Upper lobe of right lung (tissue), 1 donor: ENCODE measurements at places on chromosomes 6 and 20. TPM values are rescaled to one million over a fixed set of nuclear protein-coding genes. Genes with fewer than 3 reads are reported as not detected.
A peak's percentile ranks its signal among the peaks of the same experiment; 100 is the strongest.

DNA sequence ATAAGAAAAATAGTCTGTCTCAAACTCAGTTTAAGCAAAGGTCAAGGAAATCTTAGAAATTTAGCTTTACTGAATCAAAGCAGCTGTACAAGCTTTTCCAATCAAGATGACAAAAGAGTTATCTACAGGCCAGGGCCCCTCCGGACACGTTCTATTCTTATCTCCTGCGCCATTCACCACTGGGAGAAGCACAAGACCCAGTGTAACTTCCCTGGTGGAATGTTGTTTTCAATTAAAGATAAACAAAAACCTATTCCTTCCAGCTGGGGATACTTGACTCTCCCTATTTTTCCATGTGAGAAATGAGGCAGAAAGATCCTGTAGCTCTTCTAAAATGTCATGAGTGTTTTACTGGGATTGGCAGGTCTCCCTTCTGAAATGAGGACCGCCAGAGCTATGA is 123.3 kb downstream of the TBX18 start:
- no peaks in the 10 kb centered on the region for H3K27me3 ChIP-seq
- H3K27ac ChIP-seq, result no peak overlapping the region
- no peaks in the 10 kb centered on the region for H3K4me1 ChIP-seq
- no peaks in the 10 kb centered on the region for H3K36me3 ChIP-seq
- DNase-seq, result no peak

Gene CLVS2
- total RNA-seq, result not detected

Gene SIRPB1
- total RNA-seq, result 11.6 TPM

GRCh38 chr6:136739501-136739900 is 52.8 kb downstream of the MAP3K5 start:
- H3K36me3 ChIP-seq, result no peaks in the 10 kb centered on the region
- H3K4me1 ChIP-seq, result peaks cover 37% of the 10 kb centered on the region
- no peak for DNase-seq
- peak overlapping the region; percentile 75 for H3K27ac ChIP-seq

DNA sequence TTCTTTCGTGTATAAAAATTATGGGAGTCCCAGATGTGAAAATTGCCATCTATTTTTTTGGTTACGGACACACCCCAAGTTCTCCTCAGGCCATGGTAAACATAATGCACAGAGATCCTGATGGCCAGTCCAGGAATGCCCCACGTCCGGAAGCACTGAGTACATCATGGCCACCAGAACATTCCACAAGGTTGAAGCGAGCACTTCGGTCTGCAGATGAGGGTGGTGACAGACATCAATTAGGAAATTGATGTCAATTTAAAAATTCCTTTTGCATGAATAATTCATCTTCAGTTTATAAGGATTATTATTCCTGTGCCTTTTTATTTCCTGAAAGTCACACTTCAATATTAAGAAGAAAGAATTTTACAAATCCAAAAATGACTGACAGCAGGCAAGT is 13.2 kb upstream of the EXOC2 start:
- H3K36me3 ChIP-seq, result no peaks in the 10 kb centered on the region
- no peak overlapping the region for H3K4me3 ChIP-seq
- H3K27ac ChIP-seq, result no peak overlapping the region
- H3K27me3 ChIP-seq, result no peaks in the 10 kb centered on the region
- DNase-seq, result no peak

GRCh38 chr20:43744151-43744611 is 17.4 kb upstream of the GTSF1L start:
- no peaks in the 10 kb centered on the region for H3K36me3 ChIP-seq
- H3K27ac ChIP-seq, result no peak overlapping the region
- H3K27me3 ChIP-seq, result peaks cover 3% of the 10 kb centered on the region
- H3K4me1 ChIP-seq, result peaks cover 6% of the 10 kb centered on the region
- H3K4me3 ChIP-seq, result no peak overlapping the region

Gene RTEL1
- 26.7 TPM for total RNA-seq

GRCh38 chr6:136783495-136784270 is 8.6 kb downstream of the MAP3K5 start:
- no peaks in the 10 kb centered on the region for H3K36me3 ChIP-seq
- H3K27me3 ChIP-seq, result no peaks in the 10 kb centered on the region
- peak overlapping the region; percentile 68 for H3K27ac ChIP-seq
- peak overlapping the region; percentile 39 for H3K4me3 ChIP-seq
- DNase-seq, result peak; percentile 69

DNA sequence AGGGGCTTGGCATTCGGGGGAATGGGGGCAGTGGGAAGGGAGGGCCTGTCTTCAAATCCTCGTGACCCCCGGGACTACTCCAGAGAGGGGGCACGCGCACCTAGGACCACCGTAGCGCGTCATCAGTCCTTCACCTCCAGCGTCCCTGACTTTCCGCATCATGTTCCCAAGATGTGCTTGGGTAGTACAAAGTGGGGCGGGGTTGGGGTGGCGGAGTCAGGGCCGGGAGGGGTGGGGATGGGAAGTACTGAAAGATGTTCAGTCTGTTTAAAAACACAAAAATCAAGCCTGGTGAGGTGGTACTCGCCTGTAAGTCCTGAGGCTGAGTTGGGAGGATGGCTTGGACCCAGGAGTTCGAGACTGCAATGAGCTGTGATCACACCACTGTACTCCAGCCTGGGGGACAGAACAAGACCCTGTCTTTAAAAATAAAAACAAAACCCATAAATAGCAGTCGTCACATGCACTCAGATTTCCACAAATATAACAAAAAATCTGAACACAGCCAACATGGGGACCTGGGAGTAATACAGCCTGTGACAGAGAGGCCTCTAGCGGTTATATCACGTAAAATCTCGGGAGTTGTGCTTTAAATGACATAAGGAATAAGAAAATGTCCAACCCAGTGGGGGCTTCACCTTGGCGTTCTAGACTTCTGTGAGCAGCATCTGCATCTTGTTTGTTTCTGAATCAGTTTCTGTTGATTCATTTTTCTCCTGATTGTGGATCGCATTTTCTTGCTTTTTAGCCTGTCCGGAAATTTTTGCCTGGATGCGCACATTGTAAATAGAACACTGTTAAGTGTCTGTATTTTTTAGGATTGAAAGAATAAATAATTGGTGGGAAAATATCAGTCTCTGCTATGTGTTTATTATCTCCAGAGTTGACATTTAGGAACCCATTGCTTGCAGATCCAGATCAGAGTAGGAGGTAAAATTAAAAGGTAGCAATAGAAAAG is 698 bp upstream of the LRP11 start:
- H3K4me1 ChIP-seq, result peaks cover 15% of the 10 kb centered on the region
- H3K36me3 ChIP-seq, result no peaks in the 10 kb centered on the region
- DNase-seq, result no peak
- peak overlapping the region; percentile 89 for H3K27ac ChIP-seq
- no peaks in the 10 kb centered on the region for H3K27me3 ChIP-seq

DNA sequence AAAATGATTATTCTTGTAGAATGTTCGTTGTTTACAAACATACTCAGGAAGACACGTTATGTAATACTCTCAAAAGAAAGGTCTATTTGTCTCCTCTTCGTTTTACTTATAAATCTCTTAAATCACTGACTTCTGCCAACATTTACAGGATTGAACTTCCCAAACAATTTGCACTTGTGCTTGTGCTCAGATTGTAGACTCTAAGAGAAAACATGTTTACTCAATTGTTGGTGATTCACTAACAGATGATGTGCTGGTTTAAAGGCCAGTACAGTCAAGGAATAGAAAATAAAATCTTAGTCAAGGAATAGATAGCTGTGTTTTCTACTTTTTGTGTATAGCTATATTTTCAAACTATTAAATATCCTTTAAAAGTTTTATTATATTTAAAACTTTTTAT is 172.8 kb downstream of the GJA1 start:
- DNase-seq, result no peak
- no peaks in the 10 kb centered on the region for H3K4me1 ChIP-seq
- no peaks in the 10 kb centered on the region for H3K27me3 ChIP-seq
- H3K27ac ChIP-seq, result no peak overlapping the region
- H3K4me3 ChIP-seq, result no peak overlapping the region
- no peaks in the 10 kb centered on the region for H3K36me3 ChIP-seq

Gene SAMD3
- 5.2 TPM for total RNA-seq

Gene COX4I2
- total RNA-seq, result 19.1 TPM

Gene SPATA25
- total RNA-seq, result 1.3 TPM

Gene SMOC2
- total RNA-seq, result 33.1 TPM

GRCh38 chr6:11911538-11911937 is 100.6 kb upstream of the HIVEP1 start:
- H3K36me3 ChIP-seq, result no peaks in the 10 kb centered on the region
- DNase-seq, result no peak
- no peak overlapping the region for H3K4me3 ChIP-seq
- H3K27ac ChIP-seq, result no peak overlapping the region

GRCh38 chr6:139449611-139450000 is 75.2 kb upstream of the CITED2 start:
- no peaks in the 10 kb centered on the region for H3K27me3 ChIP-seq
- H3K27ac ChIP-seq, result no peak overlapping the region
- no peak for DNase-seq
- no peaks in the 10 kb centered on the region for H3K36me3 ChIP-seq
- H3K4me3 ChIP-seq, result no peak overlapping the region
- no peaks in the 10 kb centered on the region for H3K4me1 ChIP-seq
